ENCODE measurements at places on chromosomes 13 and 19.

DNA sequence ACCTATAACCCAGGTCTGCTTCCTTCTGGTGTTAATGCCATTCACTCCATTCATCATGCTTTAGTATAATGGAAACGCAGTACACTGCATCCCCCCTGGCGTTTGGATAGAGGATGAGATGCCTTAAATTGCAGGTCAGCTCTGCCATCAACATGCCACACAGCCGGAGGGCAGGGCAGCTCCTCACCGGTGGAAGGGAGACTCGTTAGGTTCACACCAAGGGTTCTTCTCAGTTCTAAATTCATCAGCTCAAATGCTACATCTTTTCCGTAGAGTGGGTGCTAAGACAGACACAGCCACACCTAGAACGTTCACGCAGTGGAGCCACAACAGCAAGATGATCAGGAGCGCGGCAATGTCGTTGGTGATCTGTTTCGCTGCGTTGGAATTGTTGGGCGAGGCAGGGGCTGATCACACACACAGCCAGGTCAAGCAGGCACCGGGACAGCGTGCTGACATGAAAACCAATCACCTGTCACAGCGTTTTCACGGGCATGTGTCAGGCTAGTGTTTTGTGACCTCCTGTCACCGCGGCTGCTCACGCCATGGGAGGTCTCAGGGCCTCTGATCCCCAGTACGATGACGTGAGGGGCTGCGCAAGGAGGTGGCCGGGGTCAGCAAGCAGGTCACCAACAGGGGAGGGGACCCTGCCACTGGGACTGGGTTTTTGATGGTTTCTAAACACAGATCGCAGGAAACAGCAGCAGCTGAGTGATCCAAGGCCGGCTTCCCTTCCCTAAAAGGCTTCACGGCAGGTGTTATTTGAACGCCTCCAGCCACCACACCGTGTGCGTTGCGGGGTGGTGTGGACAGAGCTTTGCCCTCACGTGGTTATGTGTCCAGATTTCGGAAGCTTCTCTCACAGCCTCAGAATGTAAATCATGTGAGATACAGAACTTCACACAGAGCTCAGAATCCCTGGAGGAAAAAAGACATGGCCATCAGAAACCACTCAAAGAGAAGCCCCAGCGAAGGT is 94.3 kb upstream of the IRS2 start:
- no peak for DNase-seq

GRCh38 chr19:32372726-32373517 is 27.5 kb downstream of the ZNF507 start:
- no peak for DNase-seq

DNA sequence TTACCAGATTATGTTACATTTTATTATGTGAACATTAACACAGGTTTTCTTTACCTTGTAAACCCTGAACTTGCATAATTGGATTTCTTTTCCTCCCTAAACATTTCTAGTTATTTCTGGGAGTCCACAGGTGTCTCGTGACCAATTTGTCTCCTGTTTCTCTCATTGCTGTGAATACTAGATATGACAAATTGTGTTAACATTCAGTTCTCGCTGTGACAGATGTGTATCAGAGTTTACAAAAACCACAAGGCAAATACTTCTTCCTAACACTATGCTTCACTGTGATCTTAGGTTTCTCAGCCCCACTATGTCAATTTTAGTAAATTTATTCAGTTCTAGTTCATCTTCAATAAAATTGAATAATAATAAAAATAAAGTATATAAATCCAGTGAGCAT is 1554.9 kb downstream of the EFNB2 start:
- DNase-seq: no peak

GRCh38 chr19:51800473-51801244 is 5.7 kb downstream of the FPR3 start:
- no peak for DNase-seq

- no peak for DNase-seq
These were observed 1757.8 kb downstream of the PCDH9 start for GRCh38 chr13:65472336-65472735.

GRCh38 chr13:79525064-79525857 is 44.3 kb downstream of the NDFIP2 start:
- DNase-seq: no peak

DNA sequence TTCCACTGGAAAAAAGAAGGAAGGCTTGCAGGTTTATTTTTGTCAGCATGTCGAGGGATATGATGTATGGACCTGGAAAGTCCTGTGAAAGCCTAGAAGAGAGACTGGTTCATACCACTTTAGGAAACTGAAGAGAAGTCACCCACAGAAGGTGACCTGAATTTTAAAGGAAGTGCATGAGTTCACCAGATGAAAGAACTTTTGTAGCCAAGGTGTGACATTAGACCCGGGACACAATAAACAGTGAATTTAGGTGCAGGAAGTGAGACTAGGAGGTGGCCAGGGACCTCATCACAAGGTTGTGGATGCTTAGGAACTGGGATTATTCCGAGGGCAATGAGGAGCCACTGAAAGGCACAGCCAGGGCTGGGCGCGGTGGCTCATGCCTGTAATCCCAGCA is 79.1 kb downstream of the ZNF429 start:
- no peak for DNase-seq

DNA sequence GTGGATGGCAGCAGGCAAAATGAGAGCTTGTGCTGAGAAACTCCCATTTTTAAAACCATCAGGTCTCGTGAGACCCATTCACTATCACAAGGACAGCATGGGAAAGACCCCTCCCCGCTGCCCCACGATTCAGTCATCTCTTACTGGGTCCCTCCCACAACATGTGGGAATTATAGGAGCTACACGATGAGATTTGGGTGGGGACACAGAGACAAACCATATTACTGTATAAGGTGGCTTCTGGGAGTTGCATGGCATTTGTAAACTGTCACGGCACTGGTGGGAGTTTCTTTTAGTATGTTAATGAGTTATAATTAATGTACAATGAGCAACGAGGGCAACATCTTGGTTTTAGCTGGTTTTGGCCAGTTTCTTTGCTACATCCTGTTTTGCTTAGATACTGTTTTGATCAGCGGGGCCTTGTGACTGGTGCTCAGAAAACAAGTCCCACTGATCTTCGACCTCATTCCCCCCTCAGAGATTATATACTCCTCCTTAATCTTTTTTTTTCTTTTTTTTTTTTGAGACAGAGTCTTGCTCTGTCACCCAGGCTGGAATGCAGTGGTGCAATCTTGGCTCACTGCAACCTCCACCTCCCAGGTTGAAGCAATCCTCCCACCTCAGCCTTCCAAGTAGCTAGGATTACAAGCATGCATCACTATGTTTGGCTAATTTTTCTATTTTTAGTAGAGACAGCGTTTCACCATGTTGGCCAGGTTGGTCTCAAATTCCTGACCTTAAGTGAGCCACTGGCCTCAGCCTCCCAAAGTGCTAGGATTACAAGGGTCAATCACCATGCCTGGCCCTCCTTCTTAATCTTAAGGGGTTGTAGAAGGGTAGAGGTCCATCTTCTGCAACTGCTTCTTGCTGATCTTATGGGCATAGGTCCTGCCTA is 21.3 kb upstream of the ZNF599 start:
- no peak for DNase-seq

DNA sequence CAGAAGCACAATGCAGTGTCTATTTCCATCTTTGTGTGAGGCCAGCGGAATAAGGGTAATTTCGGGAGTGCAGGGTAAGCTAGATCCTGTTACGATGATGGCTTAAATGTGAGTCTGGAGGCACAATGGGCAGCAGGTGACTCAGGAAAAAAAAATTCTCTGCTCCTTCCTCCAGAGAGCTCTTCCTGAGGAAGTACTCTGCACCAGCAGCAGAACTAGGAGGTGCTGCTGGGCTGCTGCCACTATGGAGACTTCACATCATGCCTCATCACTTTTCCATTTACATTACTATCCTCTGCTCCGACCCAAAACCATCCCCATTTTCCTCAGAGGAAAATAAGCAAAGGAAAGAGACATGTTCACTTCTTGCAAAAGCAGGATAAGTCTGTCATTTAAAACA is 282.0 kb downstream of the DNAJC15 start:
- no peak for DNase-seq

DNA sequence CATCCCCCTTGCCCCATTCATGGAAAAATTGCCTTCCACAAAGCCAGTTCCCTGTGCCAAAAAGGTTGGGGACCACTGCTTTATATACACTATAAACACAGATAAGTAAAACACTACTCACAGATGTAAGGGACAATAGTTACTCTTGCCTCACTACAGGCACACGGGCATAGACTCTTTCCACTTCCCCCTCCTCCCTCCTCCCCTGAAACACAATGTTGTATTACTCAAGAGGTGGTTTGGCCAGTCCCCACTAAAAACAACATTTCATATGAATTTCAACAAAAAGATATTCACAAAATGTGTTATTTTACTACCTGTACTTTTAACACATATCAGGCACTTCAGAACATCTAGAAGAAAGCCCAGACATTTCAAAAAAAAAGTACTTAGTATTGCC is 45.1 kb downstream of the EPSTI1 start:
- no peak for DNase-seq

Data from caudate nucleus (tissue), 63 donors.